ENCODE measurements at places on chromosomes 12 and 14.

GRCh38 chr14:69232388-69232787 lies 27.6 kb upstream of the GALNT16 start:
- no peak overlapping the region for H3K27ac ChIP-seq
- no peaks in the 10 kb centered on the region for H3K27me3 ChIP-seq
- H3K36me3 ChIP-seq: no peaks in the 10 kb centered on the region
- H3K4me1 ChIP-seq: peaks cover 10% of the 10 kb centered on the region

GRCh38 chr14:105124823-105125222 lies 43.8 kb downstream of the JAG2 start:
- H3K27ac ChIP-seq: no peak overlapping the region
- no peak for DNase-seq
- H3K27me3 ChIP-seq: peaks cover 20% of the 10 kb centered on the region
- no peaks in the 10 kb centered on the region for H3K4me1 ChIP-seq

DNA sequence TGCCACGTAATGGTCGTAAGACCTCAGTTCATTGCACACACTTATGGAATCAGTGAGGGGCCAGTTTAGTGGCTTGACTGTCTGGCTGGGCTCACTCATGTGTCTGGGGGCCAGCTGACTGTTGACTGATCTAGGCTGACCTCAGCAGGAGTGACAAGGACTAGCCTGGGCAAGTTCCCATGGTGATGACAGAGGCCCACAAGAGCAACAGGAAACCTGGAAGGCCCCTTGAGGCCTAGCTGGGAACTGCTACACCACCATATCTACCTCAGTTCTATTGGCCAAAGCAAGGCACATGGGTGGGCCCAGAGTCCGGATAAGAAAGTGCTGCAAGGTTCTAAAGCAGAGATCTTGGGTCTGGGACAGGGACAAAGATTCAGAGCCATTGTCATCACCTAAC lies 21.3 kb upstream of the RFLNA start:
- H3K4me3 ChIP-seq: no peak overlapping the region
- no peak for DNase-seq
- H3K4me1 ChIP-seq: no peaks in the 10 kb centered on the region
- no peaks in the 10 kb centered on the region for H3K36me3 ChIP-seq

DNA sequence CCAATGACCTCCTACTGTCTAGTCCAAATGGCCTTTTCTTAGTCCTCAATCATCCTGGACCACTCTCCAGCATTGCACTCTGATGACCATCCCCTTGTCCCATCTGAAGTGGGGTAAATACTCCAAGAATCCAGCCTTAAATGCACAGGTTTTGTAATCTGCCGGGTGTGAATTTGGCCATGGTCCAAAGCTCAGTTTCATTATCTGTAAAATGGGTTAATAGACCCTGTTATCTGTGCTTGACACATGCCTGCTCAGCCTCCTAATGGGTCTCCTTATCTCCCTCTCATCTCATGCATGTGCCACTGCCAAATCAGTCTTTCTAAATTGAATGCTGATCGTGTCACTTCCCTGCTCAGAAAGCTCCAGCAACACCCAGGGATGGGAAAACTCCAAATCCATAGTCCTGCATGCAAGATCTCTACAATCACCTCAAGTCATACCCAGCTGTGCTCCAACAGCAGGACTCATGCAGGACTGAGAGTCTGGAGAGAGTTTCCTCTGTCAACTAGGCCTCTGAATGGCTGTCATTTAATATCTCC lies 22.3 kb downstream of the LGR5 start:
- no peak for DNase-seq
- H3K27me3 ChIP-seq: peaks cover 4% of the 10 kb centered on the region
- H3K4me3 ChIP-seq: no peak overlapping the region
- H3K4me1 ChIP-seq: no peaks in the 10 kb centered on the region

DNA sequence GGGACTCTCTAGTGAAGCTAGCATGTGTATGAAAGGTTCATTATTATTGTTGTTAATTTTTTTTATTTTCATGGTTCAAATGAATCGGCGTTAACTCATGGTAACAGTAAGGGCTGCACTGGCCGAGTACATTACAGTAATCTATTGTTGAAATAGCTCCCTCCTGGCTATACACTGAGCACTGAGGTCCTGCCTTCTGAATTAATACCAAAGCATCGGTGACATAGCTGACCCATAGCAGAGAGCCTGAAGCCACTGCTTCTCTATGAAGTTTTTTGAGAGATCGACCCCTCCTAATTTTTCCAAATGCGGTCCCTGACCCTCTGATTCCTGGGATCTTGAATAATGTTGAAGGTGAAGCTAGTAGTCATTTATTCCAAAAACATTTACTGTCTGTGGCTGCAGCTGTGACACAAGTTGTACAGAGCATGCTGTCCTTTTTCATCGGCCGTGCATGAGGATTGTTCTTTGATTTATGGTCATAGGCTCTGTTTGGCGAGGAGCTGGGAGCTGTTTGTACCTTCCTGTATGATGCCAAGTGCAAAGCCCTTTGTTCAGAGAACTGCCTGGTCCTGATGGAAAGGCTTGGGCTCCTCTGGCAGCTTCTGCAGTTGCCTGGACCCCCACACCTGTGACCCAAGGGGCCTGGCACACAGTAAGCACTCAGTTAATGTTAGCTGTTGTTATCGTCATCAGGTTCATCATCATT lies 486.5 kb downstream of the EGLN3 start:
- H3K36me3 ChIP-seq: no peaks in the 10 kb centered on the region
- H3K27me3 ChIP-seq: no peaks in the 10 kb centered on the region
- no peak overlapping the region for H3K27ac ChIP-seq
- H3K4me1 ChIP-seq: no peaks in the 10 kb centered on the region

DNA sequence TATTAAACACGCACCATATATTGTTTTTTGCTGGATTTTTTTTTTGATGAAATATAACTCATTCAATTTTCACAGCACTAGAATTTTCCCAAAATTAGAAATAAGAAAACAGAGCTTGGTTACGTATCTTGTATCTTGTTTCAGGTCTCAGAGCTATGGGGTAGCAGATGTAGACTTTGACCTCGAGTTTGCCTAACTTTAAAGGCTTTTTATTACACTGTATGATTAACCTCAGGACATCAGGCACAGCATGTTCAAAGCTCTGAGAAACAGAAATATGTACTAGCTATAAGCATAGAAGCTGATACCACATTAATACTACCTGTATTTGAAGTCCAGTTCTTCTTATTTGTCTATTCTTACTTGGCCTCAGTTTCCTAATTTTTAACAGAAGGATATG lies 171.9 kb upstream of the KITLG start:
- H3K4me1 ChIP-seq: no peaks in the 10 kb centered on the region
- H3K36me3 ChIP-seq: no peaks in the 10 kb centered on the region
- no peak overlapping the region for H3K27ac ChIP-seq

DNA sequence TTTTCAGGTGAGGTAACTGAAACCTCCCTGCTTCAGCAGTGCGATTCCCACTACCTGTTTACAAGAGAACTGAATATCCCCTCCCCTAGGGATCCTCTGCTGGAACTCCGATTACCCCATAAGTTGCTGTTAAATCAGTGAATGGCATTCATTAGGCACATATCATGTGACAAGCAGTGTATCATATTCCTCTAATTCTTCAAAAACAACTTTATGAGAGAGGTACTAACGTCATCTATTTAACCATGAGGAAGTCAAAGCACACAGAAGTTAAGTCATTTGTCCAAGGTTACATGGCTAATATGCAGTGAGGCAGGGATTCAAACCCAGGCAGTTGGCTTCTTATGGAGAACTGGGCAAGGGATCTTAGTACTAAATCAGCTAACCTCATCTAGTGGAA lies 43.9 kb upstream of the PCED1B start:
- H3K4me3 ChIP-seq: no peak overlapping the region
- no peak overlapping the region for H3K27ac ChIP-seq
- DNase-seq: no peak
- H3K4me1 ChIP-seq: peaks cover 16% of the 10 kb centered on the region

DNA sequence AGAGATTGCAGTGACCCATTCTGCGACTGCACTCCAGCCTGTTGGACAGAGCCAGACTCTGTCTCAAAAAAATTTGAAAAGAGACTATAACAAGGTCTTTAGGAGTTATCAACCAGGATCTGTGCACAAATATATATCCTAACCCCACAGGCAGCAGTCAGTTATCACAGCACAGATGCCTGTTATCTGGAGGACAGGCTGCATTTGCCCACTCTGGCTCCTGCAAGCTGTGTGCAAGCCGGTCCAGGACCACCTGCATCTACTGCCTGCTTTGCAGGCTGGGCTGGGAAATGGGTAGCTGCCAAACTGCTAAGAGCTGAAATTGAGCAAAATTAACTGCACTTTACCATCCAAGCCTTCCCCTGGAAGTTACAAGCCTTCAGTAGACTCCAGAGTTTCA lies 21.4 kb upstream of the RCOR1 start:
- no peak for DNase-seq
- peaks cover 16% of the 10 kb centered on the region for H3K4me1 ChIP-seq
- H3K4me3 ChIP-seq: no peak overlapping the region
- H3K36me3 ChIP-seq: no peaks in the 10 kb centered on the region

GRCh38 chr12:6343518-6343917 lies 1.6 kb upstream of the TNFRSF1A start:
- H3K27ac ChIP-seq: peak overlapping the region; percentile 2
- H3K4me3 ChIP-seq: no peak overlapping the region
- H3K27me3 ChIP-seq: no peaks in the 10 kb centered on the region
- peaks cover 46% of the 10 kb centered on the region for H3K4me1 ChIP-seq
- DNase-seq: no peak
- peaks cover 6% of the 10 kb centered on the region for H3K36me3 ChIP-seq

GRCh38 chr14:89266754-89267153 lies 150.3 kb downstream of the FOXN3 start:
- H3K27me3 ChIP-seq: no peaks in the 10 kb centered on the region
- peaks cover 10% of the 10 kb centered on the region for H3K36me3 ChIP-seq
- DNase-seq: no peak
- H3K4me1 ChIP-seq: peaks cover 39% of the 10 kb centered on the region
- no peak overlapping the region for H3K27ac ChIP-seq

DNA sequence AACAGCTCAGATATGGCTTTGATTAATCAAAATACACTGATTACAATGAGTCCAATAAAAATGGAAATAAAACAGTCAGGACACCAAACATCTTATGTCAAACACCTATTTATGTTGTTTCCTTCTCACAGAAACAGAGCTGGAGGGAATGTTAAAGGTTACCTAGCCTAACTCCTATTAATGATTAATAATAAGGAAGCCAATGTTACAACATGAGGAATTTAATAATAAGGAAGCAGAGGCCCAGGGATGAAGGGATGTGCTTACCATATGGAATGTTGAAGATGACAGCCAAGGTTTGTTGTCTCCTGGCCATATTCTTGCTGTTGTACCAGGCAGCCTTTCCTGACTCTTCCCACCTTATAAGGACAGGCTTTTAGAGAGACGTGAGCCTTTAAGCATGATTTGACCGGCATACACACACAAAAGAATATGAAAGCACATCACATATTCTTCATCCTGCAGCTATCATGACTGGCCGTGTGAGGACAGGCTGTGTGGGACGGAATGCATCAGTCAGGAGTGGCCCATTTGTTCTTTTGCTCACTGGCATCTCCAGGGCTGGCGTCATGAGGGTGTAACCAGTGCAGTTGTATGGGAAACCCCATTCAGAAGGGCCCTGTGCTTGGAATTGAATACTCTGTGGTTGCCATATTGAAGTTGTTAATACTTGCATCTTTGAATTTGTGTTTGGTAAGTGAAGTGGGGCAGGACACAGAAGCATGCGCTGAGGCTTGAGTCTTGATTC lies 3.1 kb upstream of the GPRC5D start:
- H3K36me3 ChIP-seq: no peaks in the 10 kb centered on the region
- no peaks in the 10 kb centered on the region for H3K4me1 ChIP-seq
- no peak overlapping the region for H3K27ac ChIP-seq
- peaks cover 2% of the 10 kb centered on the region for H3K27me3 ChIP-seq
- no peak for DNase-seq

DNA sequence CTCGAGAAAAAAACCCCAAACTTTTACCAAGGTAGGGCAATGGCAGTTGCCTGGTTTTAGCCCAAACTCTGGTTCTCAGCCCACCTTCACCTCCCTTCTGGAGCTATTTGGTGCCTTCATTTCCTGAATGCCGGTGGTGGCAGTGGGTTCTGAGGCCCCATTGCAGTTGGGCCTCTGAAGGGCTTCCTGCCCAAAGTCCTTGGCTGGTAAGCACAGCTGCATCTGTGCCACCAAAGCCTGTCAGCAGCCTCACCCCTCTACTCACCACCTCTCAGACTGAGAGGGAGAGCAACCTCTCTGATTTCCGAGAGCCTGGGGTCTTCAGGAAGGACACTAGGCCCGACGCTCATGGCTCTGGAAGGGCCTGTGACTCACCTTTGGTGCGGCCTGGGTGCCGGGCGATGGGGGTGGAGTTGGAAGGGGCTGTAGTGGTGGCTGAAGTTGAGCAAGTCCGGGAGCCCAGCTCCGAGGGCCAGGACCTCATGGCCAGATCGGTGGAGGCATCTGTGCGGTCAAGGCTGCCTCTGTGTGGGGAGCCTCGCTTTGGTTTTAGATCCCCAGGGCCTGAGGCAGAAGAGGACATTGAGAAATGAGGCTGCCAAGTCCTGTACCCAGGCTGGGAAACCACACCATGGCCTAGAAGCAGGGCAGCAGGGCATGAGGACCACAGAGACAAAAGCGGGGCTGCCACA lies 38.6 kb upstream of the GPR68 start:
- H3K27ac ChIP-seq: peak overlapping the region; percentile 79
- DNase-seq: no peak
- peaks cover 56% of the 10 kb centered on the region for H3K36me3 ChIP-seq
- H3K4me3 ChIP-seq: no peak overlapping the region

- H3K36me3 ChIP-seq: peaks cover 2% of the 10 kb centered on the region
- peak overlapping the region; percentile 54 for H3K4me3 ChIP-seq
- peaks cover 34% of the 10 kb centered on the region for H3K4me1 ChIP-seq
- no peak overlapping the region for H3K27ac ChIP-seq
- no peak for DNase-seq
- peaks cover 41% of the 10 kb centered on the region for H3K27me3 ChIP-seq
Observed at GRCh38 chr12:51949342-51950030, 2.0 kb upstream of the ACVR1B start.

DNA sequence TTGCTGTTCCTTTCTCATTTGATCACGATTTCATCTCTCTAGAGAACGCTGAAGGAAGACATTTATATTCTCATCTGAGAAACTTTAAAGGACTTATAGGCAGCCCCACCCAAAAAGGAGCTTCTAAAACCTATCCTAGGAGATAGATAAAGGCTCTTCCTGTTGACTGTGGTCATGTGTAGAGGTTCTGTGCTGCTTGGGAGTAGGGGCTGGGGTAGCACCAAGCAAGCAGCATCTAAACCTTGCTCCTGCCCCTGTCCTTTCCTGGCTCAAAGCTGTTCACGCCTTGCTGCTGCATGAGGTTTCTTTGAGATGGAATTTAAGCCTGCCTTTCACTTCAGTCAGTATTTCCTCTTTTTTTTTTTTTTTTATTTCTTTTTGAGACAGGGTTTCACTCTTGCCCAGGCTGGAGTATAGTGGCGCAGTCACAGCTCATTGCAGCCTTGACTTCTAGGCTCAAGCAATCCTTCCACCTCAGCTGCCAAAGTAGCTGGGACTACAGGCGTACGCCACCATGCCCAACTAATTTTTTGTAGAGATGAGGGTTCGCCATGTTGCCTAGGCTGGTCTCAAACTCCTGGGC lies 41.4 kb downstream of the RAB35 start:
- H3K4me3 ChIP-seq: peak overlapping the region; percentile 49
- no peaks in the 10 kb centered on the region for H3K27me3 ChIP-seq
- peaks cover 48% of the 10 kb centered on the region for H3K36me3 ChIP-seq
- peaks cover 30% of the 10 kb centered on the region for H3K4me1 ChIP-seq
- H3K27ac ChIP-seq: peak overlapping the region; percentile 74
- no peak for DNase-seq
